ENCODE measurements at places on chromosomes 6 and 20.

- peak; percentile 8 for DNase-seq
Observed at GRCh38 chr6:44190715-44191114, 26.0 kb upstream of the MYMX start.

- no peak for DNase-seq
Observed at GRCh38 chr6:140855520-140855919, 1277.2 kb upstream of the GJE1 start.

GRCh38 chr6:170135821-170136471, 154.9 kb downstream of the DLL1 start:
- DNase-seq = no peak

DNA sequence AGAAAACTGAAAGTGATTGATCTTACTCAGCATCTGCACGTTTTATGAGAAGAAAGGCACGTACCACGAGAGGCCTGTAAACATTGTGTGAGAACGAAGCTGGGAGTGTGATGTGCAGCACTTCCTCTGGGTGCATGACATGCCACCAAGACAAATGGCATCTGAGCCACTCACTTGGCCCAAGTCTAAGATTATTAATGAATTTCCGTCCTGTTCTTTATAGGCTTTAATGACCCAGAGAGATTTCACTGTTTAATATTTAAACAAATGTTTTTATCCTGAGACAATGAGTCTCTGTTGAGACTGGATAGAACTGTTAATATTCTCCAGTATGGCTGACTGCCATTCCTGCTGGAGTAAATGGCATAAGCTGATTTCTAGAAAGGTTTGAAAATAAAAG, 172.6 kb upstream of the PHACTR1 start:
- DNase-seq = peak; percentile 23

GRCh38 chr20:35305682-35306556, 13.7 kb upstream of the FAM83C start:
- peak; percentile 95 for DNase-seq

DNA sequence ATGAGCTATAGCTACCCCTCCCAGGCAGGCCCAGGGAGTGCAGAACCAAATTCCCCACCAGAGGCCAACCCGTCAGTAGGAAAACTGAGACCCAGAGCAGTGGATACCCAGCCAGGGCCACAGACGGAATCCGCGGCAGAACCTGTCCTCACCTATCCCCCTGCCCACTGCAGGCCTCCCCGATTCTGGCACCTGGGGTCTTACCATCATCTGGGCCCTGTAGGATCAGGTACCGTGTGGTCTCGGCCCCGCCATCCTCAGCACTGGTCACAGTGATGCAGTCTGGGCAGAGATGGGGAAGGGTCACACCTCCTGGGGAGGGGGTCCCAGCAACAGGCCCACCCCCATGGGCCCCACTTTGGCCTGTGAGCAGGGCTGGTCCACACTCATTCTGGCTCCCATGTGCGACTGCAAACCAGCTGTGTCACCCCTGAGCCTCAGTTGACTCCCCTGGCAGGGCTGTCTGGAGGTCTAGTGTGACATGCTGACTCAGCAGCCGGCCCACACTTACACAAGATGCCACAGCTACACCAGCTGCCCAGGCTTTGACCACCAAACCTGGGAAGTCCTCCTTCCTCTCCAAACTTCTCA, 3.8 kb downstream of the ZNF335 start:
- no peak for DNase-seq

DNA sequence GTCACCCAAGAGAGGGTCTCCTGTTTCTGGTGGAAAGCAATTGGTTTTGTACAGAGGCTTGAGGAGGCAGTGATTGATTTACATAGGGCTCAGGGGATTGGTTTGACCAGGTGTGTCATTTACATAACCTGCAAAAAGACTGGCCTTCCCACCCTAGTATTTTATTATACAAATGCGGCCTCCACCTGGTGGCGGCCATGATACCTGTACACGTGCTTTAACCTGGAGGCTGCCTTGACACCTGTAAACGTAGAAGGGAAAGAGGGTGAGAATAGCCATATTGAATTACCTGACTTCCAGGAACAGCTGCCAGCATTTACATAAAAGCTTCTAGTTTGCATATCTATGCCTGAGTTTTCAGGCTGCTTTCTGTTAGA, 48.7 kb downstream of the HLA-DPB1 start:
- no peak for DNase-seq

DNA sequence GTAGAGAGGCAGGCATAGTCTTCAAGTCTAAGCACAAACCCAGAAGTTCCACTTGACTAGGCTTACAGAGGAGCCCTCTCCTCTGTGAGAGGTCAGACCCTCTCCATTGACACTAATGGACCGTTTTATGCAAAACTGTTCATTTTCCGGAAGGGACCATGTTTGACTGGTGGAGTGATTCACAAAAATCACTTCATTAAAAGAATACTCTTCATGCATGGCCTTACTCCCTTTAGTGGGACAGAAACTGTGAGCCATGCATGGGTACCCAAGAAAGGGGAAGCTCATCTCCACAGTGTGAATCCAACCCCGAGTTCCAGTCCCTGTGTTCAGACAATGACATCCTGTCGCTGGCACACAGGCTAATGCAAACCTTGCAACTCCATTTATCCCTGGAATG, 63.2 kb downstream of the OLIG3 start:
- no peak for DNase-seq

DNA sequence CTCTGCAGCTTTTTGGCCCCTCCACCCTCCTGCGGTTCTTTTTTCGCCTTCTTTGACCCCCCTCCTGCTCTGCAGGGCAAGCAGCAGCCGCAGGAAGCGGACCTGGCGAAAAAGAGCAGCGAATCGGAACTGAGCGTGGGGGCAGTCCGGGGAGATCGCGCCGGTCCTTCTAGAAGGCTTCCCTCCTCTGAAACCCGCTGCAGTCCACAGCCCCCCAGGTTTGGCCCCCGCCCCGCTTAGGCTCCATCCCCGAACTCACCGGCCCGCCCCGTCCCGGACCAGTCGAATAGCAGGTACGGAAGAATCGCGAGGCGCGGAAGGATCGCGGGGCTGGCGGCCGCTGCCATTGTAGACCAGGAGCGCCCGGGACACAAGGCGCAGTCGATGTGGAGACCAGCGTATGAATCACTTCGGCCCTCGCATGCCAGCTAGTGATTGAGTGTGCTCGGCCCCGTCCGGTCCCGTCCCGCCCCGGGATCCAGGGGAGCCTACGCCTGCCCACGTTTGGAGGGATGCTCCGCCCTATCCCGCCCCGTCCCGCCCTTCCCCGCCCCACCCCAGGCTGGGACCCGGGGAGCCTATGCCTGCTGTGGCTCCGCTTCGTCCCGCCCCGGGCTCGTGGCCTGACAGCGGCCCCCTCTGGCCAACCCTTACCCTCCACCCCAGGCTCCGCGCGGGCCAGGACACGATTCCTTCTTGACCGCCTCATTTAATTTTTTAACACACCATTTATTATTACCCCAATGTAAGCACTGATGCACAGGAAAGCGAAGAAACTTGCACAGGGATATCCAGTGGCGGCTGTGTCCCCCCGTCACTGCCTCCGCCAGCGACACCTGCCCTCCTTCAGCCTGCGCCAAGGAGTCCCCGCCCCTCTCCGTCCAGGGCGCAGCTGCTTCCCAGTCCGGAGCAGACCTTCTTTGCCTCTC, at the start of gene ULBP3:
ULBP3 (minus strand) TSS at position 402 of the 929 bp plus-strand sequence; CDS start at position 347, 55 bp downstream.
- peak; percentile 83 for DNase-seq
